D721Med (cell line): ENCODE measurements at places on chromosomes 16 and 17.

DNA sequence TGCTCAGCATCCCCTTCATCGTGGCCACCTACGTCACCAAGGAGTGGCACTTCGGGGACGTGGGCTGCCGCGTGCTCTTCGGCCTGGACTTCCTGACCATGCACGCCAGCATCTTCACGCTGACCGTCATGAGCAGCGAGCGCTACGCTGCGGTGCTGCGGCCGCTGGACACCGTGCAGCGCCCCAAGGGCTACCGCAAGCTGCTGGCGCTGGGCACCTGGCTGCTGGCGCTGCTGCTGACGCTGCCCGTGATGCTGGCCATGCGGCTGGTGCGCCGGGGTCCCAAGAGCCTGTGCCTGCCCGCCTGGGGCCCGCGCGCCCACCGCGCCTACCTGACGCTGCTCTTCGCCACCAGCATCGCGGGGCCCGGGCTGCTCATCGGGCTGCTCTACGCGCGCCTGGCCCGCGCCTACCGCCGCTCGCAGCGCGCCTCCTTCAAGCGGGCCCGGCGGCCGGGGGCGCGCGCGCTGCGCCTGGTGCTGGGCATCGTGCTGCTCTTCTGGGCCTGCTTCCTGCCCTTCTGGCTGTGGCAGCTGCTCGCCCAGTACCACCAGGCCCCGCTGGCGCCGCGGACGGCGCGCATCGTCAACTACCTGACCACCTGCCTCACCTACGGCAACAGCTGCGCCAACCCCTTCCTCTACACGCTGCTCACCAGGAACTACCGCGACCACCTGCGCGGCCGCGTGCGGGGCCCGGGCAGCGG lies 3.2 kb downstream of the UTS2R start:
- no peak for DNase-seq

DNA sequence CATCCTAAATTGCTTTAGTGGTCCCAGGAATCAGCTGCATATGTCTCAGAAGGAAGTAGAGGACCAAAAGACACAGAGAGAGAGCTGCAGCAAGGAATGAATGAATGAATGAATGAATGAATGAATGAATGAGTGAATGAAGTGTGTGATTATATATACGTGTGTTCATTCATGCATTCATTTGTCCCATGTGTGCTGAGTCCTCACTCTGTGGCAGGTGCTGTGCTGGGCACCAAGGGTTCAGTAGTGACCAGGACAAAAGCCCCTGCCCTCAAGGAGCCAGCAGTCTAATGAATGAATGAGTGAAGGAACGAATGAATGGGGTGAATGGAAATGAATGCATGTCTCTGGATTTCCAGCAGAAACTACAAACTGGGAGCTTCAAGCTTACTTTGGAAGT lies 9.4 kb downstream of the CNGB1 start:
- no peak for DNase-seq

GRCh38 chr17:3389791-3390190 lies 3.7 kb upstream of the OR3A2 start:
- no peak for DNase-seq

DNA sequence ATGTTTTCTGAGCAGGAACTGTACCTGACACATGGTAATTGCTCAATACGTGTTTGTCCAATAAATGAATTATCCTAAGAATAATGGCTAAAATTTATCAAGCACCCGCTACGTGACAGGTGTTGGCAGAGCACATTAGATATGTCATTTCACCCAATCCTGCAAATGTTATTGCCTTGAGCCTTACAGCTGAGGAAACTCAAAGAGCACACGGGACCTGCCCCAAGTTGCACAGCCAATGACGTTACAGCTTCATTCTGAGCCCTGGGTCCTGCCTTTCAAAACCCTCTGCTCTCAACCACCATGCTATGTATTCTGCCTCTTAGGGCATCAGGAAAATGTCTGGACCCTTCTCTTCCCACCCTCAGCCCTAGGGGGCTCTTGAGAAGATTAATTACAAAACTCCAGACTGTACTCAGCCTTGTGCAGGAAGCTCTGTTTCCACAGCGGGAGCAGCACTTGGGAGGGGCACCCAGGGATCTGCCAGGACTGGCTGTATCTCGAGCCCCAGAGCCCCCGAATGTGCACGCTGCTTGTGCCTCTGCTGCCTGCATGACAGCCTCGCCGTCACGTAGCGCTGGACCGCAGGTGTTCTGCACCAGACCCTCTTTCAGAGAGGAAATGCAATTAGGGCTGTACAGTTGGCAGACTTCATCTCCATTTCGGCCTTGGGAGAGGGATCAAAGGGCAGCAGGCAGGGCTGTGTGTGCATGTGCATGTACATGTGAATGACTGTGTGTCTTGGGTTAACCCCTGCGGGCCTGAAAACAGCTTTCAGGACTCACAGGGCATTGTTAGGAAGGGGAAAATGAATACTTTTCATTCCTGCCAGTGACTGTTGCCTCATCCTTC lies 71.6 kb downstream of the GPR139 start:
- DNase-seq = no peak

DNA sequence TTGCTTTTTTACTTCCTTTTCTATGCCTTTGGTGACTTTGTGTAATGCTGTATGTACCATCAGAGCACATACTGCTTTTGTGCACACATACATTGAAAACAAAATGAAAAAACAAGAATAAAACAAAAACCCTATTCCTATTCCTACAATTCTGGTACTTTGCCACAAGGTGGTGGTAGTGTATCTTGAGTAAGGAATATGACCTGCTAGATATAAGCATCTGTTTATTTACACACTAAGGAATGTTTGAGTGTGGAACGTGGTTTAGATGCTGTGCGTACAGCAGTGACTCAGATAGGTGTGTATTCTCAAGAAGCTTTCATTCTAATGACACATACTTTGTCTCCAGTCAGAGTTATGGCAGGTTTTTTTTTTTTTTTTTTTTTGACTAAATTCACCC lies 606.2 kb downstream of the WWOX start:
- no peak for DNase-seq

DNA sequence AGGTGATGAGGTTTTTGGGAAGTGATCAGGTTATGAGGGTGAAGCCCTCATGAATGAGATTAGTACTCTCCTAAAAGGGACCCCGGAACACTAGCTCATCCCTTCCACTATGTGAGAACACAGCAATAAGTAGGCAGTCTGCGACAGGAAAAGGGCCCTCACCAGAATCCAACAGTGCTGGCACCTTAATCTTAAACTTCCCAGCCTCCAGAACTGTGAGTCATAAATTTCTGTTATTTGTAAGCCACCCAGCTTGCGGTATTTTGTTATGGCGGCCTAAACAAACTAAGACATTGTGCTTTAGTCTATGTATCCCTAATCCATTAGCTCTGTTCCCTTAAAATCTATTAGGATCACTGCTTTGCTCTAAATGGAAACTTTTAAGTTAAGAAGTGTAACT lies 8.5 kb downstream of the SLFN12 start:
- DNase-seq = no peak

- no peak for DNase-seq
These were observed 2.7 kb downstream of the MSL1 start for GRCh38 chr17:40124279-40125141.

GRCh38 chr17:9195961-9196670 lies 174.8 kb downstream of the NTN1 start:
- no peak for DNase-seq

- no peak for DNase-seq
These were observed 135.7 kb downstream of the IRX3 start for GRCh38 chr16:54150861-54151260.

DNA sequence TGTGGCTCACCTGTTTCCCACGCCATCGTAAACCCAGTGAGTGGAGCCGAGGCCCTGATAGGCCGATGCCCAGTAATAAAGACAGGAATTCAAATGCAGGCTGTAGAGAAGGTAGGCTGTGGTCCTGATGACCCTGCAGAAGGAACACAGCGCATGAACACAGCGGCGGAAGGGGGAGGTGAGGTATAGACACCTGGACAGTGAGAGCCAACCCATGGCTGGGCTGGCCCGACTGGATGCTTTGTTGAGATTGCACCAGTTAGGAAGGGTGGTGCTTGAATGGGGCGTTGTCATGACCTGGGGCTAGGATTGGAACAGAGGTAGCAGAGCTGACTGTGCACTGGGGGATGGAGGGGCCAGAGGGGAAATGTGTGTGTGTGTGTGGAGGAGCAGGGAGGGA lies 59.2 kb downstream of the CNGB1 start:
- DNase-seq = no peak

DNA sequence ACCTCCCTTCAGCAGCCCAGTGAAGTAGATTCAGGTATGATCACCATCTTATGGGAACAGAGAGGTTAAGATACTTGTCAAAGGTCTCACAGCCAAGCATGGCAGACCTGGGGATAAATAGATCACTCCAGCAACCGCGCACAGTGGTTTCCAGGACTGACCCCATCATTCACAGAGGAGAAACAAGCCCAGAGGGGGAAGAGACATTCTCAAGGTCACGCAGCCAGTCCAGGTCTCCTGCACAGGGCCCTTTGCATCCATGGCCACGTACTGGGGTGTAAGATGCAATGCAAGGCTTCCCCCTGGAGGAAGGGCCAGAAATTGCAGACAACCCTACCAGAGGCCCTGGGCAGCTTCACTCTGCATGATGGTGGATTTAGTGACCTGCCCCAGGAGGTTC lies 19.9 kb downstream of the TLE7 start:
- no peak for DNase-seq

DNA sequence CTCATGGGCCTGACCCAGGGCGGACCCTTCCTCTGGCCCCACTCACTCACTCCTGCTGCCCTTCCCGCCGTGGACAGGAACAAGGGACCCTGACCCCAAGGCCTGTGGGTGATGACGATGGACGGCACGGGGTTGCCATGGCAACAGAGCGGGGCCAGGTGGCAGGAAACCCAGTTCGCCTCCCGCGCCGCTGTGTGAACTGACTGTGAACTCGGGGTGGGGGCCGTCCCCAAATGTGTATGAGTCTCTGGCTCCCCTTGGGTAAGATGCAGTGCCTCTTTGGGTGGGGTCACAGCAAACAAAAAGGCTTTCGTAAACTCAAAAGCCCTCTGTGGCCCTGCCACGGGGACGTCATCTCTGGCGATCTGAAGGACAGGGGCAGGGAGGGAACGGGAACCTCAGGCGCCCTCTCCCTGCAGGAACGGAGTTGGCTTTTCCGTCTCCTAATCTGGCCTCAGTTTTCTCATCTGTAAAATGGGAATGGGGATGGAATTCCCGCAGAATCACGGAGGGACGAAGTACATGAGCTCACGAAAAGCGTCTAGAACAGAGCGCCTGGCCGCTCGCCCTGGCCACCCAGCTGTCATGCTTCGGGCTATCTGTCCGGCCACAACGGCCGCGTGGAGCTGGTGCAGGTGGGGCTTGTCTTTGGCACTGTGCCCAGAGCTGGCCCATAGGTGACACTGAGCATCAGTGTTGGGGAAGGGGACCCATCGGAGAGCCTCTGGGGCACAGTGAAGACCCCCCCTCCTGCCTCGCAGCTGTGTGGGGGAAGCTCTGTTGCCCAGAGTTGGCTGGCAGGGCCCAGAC lies 44.9 kb upstream of the PABPN1L start:
- DNase-seq = no peak

- DNase-seq = peak; percentile 89
These were observed 11.8 kb downstream of the ENDOV start for GRCh38 chr17:80426671-80427326.

GRCh38 chr16:50152351-50152806 lies 727 bp upstream of the TENT4B start:
- DNase-seq = no peak

- DNase-seq = no peak
These were observed 90.7 kb upstream of the SMIM36 start for GRCh38 chr17:55601874-55602364.

DNA sequence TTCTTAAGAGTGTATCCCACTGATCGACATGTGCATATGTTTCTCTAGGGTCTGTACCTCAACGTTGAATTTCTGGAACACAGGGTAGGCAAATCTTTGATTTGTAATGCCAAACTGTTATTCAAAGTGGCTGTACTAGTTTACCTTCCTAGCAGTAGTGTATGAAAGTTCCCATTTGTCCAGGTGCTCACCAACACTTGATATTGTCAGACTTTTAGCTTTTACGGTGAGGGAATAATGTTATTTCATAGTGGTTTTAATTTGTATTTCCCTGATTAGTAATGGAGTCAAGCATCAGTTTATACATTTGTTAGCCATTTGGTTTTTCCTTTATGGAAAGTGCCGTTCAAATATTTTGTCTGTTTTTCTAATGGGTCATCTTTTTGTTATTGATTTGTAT lies 20.3 kb downstream of the GSDMB start:
- no peak for DNase-seq

DNA sequence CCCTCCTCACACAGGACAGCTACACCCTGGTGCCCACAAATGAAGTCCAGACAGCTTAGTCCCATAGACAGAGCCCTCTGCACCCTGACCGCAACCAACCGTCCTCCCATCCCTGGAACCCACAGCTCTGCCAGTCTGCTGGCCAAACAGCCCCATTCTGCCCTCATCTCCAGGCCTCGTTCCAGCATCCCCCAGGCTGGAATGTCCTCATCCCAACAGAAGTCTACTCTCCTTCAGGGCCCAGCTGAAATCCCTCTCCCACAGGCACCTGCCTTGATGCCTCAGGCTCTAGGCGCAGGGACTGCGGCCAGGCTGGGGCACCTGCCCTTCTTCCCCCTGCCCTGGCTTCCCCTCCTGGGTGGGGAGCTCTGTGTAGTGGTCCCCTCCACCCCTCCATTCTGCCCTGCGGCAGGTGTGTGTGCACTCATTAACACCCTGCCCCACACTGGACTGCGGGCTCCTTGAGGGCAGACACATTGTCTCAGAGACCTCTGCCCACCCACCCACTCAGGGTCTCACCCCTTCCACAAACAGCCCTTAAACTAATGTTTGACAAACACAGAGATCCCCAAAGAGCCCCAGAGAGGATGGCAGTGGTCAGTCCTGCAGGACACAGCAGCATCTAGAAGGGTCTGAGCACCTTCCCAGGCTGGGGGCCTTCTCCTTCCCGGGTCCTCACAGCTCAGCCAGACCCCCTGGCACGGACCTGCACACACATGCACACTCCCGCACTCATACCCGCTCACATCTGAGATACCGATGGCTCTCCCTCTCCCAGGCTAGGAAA lies 820 bp downstream of the GRIN2C start:
- DNase-seq = no peak

DNA sequence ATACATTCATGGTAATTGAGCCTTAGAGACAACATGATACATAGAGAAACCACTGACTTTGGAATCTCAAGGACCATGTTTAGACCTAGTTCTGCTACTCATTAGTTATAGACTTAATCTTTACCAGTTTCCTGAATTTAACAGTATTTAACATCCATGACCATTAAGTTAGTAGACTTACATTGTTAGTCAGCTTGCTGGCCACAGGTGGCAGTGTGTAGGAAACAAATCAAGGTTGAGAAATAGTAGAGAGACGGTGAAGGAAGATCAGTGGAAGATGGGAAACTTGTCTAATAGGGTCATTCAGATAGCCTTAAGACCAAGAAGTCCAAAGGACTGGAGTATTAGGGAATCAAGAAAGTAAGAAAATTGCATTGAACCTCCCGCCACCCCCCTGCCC lies 31.0 kb downstream of the OMG start:
- DNase-seq = no peak

GRCh38 chr16:57668630-57669475 lies 747 bp downstream of the ADGRG3 start:
- no peak for DNase-seq

GRCh38 chr16:89618109-89618998 lies 4.9 kb downstream of the DPEP1 start:
- DNase-seq = no peak

- no peak for DNase-seq
These were observed 61.1 kb downstream of the NT5M start for GRCh38 chr17:17364338-17364667.

GRCh38 chr16:29830774-29831173 lies 10.5 kb downstream of the MVP start:
- no peak for DNase-seq
